ENCODE measurements at places on chromosomes 6 and 20. TPM values are rescaled to one million over a fixed set of nuclear protein-coding genes. Genes with fewer than 3 reads are reported as not detected.

DNA sequence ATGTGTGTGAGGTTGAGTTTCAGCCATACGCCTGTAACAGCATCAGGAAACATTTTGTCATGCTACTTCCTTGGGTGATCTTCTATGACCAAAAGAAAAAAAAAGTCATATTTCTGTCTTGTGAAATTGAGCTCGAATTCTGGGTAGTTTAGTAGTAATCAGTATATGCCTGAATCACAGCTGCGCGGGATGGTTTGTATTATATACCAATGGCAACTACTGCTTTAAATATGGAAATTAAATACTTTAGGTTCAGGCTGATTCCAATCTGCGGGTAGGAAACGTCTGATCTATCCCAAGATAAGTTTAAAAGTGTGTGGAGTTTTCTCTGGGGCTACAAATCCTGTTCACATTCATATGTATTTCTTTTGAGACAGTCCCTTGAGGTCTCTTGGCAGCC is 115.6 kb upstream of the FERMT1 start:
- no peak for DNase-seq

- DNase-seq, result no peak
These were observed 13.0 kb downstream of the SLC35F1 start for GRCh38 chr6:117919775-117920729.

GRCh38 chr6:15615802-15616201 is 47.0 kb downstream of the DTNBP1 start:
- DNase-seq, result no peak

- DNase-seq, result no peak
These were observed 691.7 kb upstream of the SLC35B3 start for GRCh38 chr6:9126878-9127560.

DNA sequence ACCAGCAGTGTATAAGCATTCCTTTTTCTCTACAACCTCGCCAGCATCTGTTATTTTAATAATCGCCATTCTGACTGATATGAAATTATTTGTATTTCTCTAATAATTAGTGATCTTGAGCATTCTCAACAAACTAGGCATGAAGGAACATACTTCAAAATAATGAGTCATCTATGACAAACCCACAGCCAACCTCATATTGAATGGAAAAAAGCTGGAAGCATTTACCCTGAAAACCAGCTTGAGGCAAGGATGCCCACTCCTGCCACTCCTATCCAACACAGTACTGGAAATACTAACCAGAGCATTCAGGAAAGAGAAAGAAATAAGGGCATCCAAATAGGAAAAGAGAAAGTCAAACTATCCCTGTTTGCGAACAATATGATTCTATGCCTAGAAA is 390.6 kb upstream of the ID4 start:
- no peak for DNase-seq

DNA sequence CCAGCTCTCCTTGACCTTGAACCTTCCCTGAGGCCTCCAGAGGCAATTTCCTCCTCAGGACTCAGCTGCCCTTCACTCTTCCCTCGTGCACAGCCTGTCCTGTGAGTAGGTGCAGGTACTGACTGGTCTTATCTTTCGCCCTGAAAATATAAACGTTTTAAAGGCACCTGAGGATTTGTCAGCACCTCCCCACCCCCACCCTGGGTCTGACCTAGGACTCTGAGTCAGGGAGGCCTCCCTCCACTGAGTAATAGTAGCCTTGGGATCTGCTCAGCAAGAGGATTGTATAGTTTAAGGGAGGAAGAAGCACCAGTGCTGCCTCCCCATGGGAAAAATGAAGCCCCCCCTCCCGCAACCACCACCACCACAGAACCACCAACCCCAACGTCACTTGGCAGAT is 54.6 kb downstream of the PPARD start:
- DNase-seq, result no peak

GRCh38 chr20:20205141-20205861 is 153.0 kb downstream of the CFAP61 start:
- DNase-seq, result no peak

- DNase-seq, result no peak
These were observed 204.3 kb upstream of the CST7 start for GRCh38 chr20:24744747-24745146.

DNA sequence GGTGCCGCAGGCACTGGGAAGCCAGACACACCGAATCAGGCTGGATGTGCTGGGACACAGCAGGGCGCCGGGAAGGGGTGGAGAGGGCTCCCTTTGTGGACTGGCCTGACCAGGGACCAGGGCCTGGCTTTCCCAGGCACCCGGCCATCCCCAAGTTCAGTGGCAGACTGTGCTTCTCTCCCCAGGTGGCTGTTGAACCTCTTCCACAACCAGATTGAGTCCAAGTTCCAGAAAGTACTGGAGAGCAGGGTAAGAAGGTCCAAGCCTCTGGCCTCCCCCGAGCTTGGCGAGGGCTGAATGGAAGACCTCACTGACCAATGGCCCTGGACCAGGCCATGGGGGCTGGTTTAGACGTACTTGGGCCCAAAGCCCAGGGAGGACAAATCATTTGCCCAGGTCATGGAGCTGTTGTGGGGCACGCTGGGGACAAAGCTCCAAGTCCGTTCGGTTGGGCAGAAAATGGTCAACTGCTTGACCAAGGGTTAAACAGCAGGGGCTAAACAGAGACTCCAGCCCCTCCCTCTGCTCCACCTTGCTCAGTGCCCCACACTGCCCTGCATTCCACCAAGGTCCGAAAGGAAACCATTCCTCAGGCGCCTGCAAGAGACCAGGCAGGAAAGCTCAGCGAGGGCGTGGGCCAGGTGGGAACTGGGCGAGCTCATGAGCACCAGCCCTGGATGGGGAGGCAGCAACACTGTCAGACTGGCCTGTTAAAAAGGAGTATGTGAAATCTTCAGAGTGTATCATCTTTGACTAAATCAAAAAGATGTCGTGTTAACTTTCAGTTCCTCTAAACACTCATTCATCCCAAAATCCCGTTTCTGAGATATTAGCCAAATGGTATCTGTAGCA is 9.1 kb downstream of the LBP start:
- DNase-seq, result no peak

DNA sequence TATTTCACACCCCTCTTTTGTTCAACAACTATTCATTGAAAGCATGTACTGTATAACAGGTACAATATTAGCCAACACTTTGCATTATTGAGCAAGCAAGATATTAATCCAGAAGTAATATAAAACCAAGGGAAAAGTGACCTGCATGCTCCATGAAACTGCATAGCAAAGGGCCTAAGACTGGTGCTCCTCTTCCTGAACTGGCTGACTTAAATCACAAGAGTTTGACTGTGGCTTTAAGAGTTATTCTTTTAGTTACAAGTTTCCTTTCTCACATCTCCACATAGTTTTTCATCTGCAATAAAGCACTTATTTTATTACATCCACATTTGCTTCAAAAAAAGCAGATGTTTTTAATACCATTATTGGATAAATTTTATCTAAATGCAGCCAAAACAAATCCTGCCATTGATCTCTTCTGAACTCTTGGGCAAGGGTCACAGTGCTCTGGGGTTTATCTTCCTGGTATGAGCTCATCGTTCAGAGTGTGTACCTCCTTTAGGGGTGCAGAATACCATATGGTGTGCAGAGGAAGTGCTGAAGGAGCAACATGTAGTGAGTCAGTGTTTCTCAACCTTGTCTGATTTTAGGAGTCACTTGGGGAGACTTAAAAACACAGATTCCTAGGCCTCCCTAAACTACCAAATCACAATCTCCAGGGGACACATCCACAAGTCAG is 1225.9 kb upstream of the MAP3K7 start:
- DNase-seq, result no peak

DNA sequence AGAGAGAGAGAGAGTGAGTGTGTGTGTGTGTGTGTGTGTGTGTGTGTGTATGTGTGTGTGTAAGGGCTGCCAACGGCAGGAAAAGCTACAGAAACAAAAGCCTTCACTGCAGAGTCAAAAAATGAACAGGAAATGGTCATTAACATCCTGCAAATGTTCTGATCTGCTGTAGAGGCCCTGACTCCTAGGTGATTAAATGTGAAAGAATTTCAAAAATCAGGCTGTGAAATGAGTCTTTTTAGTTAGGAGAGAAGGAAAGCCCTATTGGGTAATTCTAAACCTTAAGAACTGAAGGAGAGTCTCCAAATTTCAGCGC is 166.5 kb upstream of the MYLIP start:
- peak; percentile 77 for DNase-seq

GRCh38 chr6:130524552-130524951 is 158.7 kb downstream of the TMEM200A start:
- no peak for DNase-seq

DNA sequence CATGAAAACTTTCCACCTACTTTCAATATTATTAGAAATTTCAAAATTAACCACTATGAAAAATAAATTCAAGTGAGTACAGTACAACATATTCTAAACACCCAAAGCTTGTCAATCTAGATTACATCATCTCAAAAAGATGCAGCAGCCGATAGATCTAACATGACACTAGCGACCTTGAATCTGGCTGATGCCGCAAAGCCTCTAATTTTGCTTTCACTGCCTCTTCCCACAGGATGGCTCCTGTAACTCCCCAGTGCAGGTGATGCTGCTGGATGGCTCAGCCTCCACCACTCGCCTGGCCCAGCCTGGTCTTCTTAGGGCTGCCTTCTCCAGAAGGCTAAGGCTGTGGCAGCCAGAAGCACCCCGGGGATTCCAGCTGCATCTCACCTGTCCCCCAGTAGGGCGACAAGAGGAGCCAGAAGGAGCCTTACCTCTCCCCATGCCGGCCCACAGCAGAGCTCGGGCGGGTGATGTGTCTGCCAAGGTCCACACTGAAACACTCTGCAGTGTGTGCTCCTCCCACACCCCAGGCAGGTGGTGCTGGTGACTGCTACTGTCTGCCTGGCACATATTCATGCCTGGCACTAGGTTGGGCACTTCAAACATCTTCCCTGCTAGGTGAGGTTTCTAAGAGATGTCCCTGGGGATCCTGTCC is 82.1 kb downstream of the SLC23A2 start:
- no peak for DNase-seq

- peak; percentile 96 for DNase-seq
These were observed 746 bp downstream of the NUP153 start for GRCh38 chr6:17705778-17706579.

GRCh38 chr6:163814494-163815364 is 400.2 kb downstream of the QKI start:
- no peak for DNase-seq

DNA sequence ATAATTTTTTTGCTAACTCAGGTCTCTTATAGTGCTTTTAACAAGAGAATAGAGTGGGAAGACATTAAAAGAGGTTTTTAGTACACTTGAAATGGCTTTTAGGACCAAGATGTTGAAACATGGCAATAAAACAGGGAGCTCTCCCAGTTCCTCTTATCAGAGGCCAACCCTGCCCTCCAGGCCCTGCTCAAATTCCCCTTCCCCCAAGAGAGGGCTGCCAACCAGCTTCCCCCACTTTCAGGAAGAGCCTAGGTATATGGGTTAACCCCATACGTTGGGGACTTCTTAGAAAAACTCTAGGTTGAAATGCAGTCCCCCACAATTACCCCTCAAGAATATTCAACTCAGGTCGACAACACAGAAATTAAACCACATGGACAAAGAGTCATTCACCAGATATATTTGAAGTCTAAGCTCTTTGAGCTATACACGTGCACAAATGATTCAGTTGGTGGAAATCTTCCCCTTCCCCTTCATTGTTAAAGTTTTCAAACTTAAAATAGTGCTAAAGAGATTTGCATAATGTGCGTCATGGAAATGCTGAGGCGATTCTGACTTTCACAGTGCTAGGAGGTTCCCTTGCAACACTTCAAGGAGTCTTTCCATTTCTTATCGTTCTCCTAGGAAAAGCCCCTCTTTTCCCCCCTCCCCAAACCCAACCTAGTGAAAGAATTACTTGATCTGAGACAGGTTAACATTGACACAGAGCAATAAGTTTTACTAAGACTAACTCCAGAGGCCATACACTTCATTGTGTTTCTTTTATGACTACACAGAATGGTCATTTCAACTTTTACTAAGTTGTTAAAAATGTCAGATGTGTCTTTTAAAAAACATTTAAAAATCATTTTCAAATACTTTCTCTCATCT is 49.8 kb upstream of the ENPP5 start:
- no peak for DNase-seq

DNA sequence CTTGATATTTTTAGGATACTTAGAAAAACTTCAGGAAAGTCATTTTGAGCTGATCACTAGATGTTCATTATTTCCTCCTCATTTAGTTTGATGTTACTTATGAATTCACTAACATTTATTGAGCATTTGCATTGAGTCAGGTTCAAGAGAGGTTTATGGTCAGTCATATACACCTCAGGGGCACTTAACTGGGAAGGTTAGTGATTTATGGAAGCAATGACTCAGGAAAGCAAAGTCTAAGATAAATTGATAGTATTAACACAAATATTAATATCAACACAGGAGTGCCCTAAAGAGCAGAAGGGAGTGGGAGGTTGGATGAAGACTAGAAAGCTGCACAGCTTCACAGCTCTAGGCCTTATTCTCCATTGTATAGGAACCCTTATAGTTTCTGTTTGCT is 177.0 kb upstream of the TNFAIP3 start:
- no peak for DNase-seq

- no peak for DNase-seq
These were observed 16.4 kb downstream of the CST8 start for GRCh38 chr20:23507346-23507745.

DNA sequence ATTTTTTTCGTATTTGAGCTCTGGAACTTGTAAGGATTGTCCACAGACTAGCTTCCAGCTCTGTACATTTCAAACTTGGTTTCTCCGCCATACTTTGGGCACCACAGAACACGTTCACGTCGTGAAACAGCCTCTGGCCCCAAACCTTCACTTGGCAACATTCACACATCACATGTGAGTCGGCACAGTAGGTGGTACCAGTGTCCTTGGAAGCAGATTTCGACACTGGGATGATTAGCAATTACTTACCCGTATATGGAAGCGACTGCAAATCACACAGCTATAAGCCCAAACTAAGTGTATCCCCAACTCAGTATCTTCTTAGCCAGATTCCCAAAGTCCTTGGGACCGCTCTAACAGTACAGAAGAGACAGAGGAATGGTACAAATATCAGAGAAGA is 60.2 kb downstream of the MAFB start:
- peak; percentile 30 for DNase-seq

DNA sequence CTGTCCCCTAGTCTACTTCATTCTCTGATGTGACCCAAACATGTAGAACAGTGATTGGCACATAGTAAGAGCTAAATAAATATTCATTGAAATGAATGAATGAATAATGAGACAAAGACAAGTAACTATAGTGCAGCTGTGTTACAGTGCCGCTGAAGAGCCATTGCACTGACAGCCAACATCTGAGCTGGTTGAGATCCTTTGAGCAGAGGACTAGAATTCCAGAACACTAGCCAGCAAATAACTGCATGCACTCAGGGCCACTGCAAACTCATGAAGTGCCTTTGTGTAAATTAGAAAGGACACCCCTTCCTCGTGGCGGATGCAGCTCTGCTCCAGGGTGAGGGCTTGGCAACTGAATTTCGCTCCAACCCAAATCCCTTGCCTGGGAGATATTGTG is 230.3 kb upstream of the CDYL start:
- DNase-seq, result no peak

Gene CAGE1
- 0.31 TPM for total RNA-seq

Gene SNPH
- 1.8 TPM for total RNA-seq

Gene EEF1E1
- total RNA-seq, result 93.6 TPM

Gene DDAH2
- 4.8 TPM for total RNA-seq

Gene PAX1
- not detected for total RNA-seq

Gene MRAP2
- total RNA-seq, result not detected

Gene HMGA1
- 520 TPM for total RNA-seq

Gene MACROD2
- total RNA-seq, result not detected

Gene FKBP1C
- 3.6 TPM for total RNA-seq

Gene HTR1B
- not detected for total RNA-seq

Gene DEF6
- 103 TPM for total RNA-seq
